ENCODE measurements at places on chromosomes 12 and 14. TPM values are rescaled to one million over a fixed set of nuclear protein-coding genes. Genes with fewer than 3 reads are reported as not detected.

- H3K27me3 ChIP-seq: peaks cover 4% of the 10 kb centered on the region
- no peak overlapping the region for H3K4me3 ChIP-seq
- peaks cover 32% of the 10 kb centered on the region for H3K4me1 ChIP-seq
- peak overlapping the region; percentile 17 for H3K27ac ChIP-seq
These were observed 2.1 kb upstream of the EIF4B start for GRCh38 chr12:53004178-53004577.

- peaks cover 91% of the 10 kb centered on the region for H3K4me1 ChIP-seq
- H3K27ac ChIP-seq: peak overlapping the region; percentile 95
- DNase-seq: no peak
- no peaks in the 10 kb centered on the region for H3K27me3 ChIP-seq
- peaks cover 2% of the 10 kb centered on the region for H3K36me3 ChIP-seq
These were observed 12.7 kb upstream of the HDAC7 start for GRCh38 chr12:47832263-47832933.

- peaks cover 7% of the 10 kb centered on the region for H3K36me3 ChIP-seq
- peak overlapping the region; percentile 97 for H3K27ac ChIP-seq
- no peak for DNase-seq
- peak overlapping the region; percentile 100 for H3K4me3 ChIP-seq
- peaks cover under 1% of the 10 kb centered on the region for H3K27me3 ChIP-seq
- peaks cover 42% of the 10 kb centered on the region for H3K4me1 ChIP-seq
These were observed 554 bp upstream of the ATF7 start for GRCh38 chr12:53626702-53627169.

DNA sequence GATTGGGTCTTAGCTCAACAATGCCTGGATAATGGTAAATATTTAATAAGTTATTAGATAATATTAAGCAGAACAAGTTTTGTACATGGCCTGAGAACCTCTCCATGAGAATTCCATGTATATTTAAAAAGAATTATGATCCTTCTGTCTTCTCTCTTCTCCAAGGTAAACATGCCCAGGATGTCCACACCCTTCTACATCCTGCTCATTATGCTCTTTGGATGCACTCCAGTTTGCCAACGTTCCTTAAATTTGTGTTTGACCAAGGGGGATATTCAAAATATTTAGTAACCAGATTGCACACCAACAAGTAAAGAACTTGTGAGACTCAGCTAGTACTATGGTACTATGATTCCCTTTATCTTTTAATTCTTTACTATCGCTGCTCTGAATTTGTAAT, 44.8 kb upstream of the ERGIC2 start:
- H3K4me1 ChIP-seq: no peaks in the 10 kb centered on the region
- peaks cover 11% of the 10 kb centered on the region for H3K27me3 ChIP-seq
- no peak for DNase-seq
- no peak overlapping the region for H3K4me3 ChIP-seq
- H3K36me3 ChIP-seq: no peaks in the 10 kb centered on the region
- no peak overlapping the region for H3K27ac ChIP-seq

DNA sequence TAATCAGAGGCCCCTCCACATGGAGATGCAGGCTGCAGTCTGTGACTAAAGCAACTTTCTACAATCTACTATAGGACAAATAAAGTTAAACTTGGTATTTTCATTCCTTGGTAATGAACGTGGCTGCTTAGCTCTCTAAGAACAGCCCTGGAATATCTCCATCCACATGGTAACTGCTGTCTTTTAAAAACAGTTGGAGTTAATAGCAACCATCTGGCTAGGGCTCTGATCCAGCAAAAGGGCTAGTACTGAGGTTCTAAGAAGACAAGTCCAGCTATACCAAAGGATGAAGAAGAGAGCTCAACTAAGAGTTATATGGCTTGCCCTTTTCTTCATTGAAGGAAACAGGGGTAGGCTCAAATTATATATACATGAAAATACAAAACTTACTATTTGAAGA, 920.1 kb downstream of the FLRT2 start:
- no peaks in the 10 kb centered on the region for H3K36me3 ChIP-seq
- H3K4me3 ChIP-seq: no peak overlapping the region
- no peaks in the 10 kb centered on the region for H3K4me1 ChIP-seq
- H3K27me3 ChIP-seq: no peaks in the 10 kb centered on the region
- DNase-seq: no peak

DNA sequence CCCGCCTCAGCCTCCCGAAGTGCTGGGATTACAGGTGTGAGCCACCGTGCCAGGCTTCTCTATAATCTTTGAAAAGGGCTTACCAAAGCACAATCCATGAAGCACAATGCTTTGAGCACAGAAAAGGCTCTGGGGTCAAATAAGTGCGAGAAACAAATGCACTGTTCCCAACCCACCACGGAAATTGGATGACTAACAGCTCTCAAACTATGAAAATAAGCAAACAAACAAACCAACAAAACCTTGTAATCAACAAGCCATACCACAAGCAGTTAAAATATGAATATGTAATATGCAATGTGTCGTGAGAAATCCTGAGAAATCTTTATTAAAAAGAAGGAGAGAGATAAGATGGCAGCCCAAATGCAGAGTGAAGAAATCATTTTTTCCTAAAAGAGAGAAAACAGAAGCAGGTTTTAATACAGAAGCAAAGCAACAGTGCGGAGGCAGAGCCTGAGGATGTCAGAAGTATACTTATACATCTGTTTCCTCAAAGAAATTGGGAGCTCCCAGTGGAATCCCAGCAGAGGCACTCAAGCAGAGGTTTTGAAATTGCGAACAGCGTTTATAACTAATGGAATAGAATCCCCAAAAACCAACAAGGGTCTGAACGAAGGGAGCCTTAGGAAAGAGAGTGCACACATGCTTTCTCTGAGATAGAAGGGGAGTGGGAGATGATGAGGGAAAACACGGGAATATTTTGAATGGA, 17.1 kb downstream of the SMCO2 start:
- H3K4me1 ChIP-seq: peaks cover 65% of the 10 kb centered on the region
- DNase-seq: no peak
- peaks cover 2% of the 10 kb centered on the region for H3K36me3 ChIP-seq
- H3K27ac ChIP-seq: no peak overlapping the region

DNA sequence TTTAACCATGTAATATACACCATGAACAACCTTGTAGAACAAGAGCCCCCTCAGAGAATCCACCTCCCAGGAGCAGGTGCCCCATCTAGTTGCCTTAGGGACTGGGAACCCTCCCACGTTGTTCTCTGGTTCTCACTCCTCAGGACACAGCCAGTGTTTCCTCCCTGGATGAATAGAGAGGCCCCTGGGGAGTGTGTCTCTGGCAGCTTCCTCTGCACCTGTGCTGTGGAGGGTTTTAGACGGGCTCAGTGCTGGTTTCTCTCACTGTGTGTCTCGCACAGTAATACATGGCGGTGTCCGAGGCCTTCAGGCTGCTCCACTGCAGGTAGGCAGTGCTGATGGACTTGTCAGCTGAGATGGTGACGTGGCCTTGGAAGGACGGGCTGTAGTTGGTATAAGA, 581.3 kb downstream of the TMEM121 start:
- H3K4me1 ChIP-seq: no peaks in the 10 kb centered on the region
- H3K27me3 ChIP-seq: peaks cover 17% of the 10 kb centered on the region
- no peaks in the 10 kb centered on the region for H3K36me3 ChIP-seq
- no peak overlapping the region for H3K4me3 ChIP-seq

DNA sequence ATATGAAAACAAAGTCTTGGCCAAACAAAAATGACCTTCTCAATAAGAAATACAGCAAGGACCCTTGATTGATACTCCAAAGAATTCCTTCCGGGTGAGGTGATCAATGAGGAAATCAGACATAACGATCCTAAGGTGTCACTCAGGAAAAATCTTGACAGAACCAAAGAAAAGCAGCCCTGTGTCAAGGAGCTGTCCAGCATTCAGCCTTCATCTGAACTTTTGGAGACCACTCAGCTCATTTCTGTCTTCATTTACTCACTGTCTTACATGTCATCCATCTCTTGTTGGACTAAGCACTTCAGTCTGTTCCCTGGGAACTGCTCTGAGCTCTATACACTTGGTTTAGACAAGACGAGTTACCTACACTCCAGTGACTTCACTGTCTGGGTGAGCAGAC, 179.9 kb downstream of the GRIN2B start:
- H3K27me3 ChIP-seq: no peaks in the 10 kb centered on the region
- H3K36me3 ChIP-seq: no peaks in the 10 kb centered on the region
- H3K4me3 ChIP-seq: no peak overlapping the region
- no peaks in the 10 kb centered on the region for H3K4me1 ChIP-seq

DNA sequence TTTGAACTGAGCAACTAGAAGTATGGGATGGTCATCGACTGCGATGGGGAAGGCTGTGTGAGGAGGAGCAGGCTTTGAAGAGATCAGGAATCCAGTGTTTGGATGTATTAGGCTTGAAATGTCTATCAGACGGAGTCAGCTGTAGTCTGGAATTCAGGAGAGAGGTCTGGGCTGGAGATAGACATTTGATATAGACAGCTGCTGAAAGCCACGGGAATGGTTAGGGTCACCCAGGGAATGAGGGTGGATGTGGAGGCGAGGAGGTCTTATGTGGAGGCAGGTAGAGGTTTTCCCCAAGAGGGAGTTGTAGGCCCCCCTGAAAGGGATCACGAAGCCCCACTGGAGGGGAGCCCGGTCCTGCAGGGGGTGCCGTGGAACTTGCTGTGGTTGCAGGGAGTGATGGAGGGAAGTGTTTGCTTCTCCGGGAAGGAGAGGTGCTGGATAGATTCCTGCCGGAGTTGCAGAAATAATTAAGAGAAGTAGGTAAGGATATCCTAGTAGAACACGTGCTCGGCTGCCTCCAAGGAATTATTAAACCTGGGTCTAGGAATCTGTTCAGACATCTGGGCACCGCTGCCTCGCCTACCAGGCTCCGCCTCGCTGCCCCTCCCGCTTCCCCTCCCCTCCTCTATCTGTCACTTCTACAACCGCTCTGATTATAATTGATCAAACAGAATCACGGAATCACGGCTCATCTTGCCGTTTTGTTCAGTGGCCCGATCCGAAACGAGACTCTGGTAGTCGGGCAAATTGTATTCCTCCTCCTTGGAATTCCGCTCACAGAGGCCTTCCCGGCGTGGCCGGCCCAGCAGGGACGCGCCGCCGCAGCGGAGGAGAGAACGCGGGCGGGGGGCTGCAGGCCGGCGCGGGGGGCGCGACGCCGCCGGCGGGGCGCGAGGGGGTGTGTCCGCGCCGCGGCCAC, 826 bp upstream of the CACNA1C start:
- no peaks in the 10 kb centered on the region for H3K36me3 ChIP-seq
- DNase-seq: no peak
- peak overlapping the region; percentile 10 for H3K27ac ChIP-seq

- H3K27me3 ChIP-seq: no peaks in the 10 kb centered on the region
- H3K4me3 ChIP-seq: no peak overlapping the region
- H3K36me3 ChIP-seq: peaks cover 27% of the 10 kb centered on the region
- H3K27ac ChIP-seq: peak overlapping the region; percentile 38
- peaks cover 42% of the 10 kb centered on the region for H3K4me1 ChIP-seq
These were observed 5.9 kb downstream of the SEC23A start for GRCh38 chr14:39097159-39097558.

DNA sequence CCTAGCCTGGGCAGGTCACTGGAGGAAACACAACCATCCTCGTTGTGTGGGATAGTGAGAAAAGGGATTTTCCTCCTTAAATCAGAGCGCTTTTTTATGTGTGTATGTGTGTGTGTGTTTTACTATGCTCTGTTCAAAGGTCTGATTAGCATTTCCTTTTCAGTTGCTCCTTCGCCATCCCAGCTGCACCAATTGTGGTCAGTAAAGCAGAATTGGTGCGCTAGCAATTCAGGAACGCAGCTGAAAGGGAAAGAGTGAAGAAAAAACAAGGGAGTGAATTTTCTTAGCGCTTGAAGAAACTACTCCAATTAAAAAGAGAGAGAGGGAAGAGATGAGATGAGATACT, 173.3 kb upstream of the PARP11 start:
- H3K4me3 ChIP-seq: no peak overlapping the region
- no peaks in the 10 kb centered on the region for H3K36me3 ChIP-seq
- peaks cover under 1% of the 10 kb centered on the region for H3K4me1 ChIP-seq
- H3K27me3 ChIP-seq: peaks cover 2% of the 10 kb centered on the region
- no peak overlapping the region for H3K27ac ChIP-seq
- DNase-seq: no peak

GRCh38 chr14:101467181-101467926, 93.9 kb upstream of the DIO3 start:
- H3K27ac ChIP-seq: no peak overlapping the region
- H3K36me3 ChIP-seq: no peaks in the 10 kb centered on the region
- no peak for DNase-seq

GRCh38 chr14:83757916-83758315, 1772.0 kb upstream of the FLRT2 start:
- no peak for DNase-seq
- no peaks in the 10 kb centered on the region for H3K36me3 ChIP-seq
- H3K4me3 ChIP-seq: no peak overlapping the region
- H3K27me3 ChIP-seq: no peaks in the 10 kb centered on the region

- peaks cover 7% of the 10 kb centered on the region for H3K27me3 ChIP-seq
- DNase-seq: no peak
- H3K36me3 ChIP-seq: no peaks in the 10 kb centered on the region
- no peaks in the 10 kb centered on the region for H3K4me1 ChIP-seq
- no peak overlapping the region for H3K27ac ChIP-seq
- no peak overlapping the region for H3K4me3 ChIP-seq
These were observed 146.4 kb downstream of the EMP1 start for GRCh38 chr12:13342971-13343370.

GRCh38 chr12:57142121-57142520, 5.3 kb downstream of the LRP1-AS start:
- no peak for DNase-seq
- no peak overlapping the region for H3K4me3 ChIP-seq
- H3K4me1 ChIP-seq: peaks cover 8% of the 10 kb centered on the region
- no peak overlapping the region for H3K27ac ChIP-seq

DNA sequence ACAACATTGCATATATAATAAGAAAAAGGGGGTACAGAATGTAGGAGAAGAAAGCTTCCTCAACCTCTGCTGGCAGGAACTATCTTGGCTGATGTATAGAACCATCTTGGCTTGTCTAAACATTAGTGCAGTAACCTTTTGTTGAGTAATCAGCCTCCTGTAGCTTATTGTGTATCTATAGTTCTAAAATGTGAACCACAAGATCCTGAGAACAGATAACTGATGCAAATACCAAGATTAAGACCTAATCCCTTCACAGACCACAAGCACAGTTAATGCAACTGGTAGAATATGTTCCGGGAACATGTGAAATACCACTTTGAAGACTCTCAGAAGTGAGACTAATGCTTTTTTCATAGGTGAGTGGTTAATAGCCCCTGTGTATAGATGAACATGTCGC, 50.7 kb upstream of the KCNC2 start:
- H3K27ac ChIP-seq: no peak overlapping the region
- peaks cover 16% of the 10 kb centered on the region for H3K4me1 ChIP-seq
- H3K36me3 ChIP-seq: no peaks in the 10 kb centered on the region

GRCh38 chr12:22287776-22288621, 46.5 kb downstream of the ST8SIA1 start:
- no peaks in the 10 kb centered on the region for H3K36me3 ChIP-seq
- H3K27me3 ChIP-seq: no peaks in the 10 kb centered on the region
- H3K4me3 ChIP-seq: no peak overlapping the region

Gene RTL1
- not detected for total RNA-seq

Gene NOVA1
- not detected for total RNA-seq

Gene NANOG
- total RNA-seq: not detected

Gene ARID4A
- total RNA-seq: 32.8 TPM

Gene FOXJ2
- 21.4 TPM for total RNA-seq

Gene SLC10A1
- total RNA-seq: not detected

Gene BMAL2
- 17.3 TPM for total RNA-seq

Gene PLEK2
- total RNA-seq: 1.1 TPM

Gene PTCSC3
- not detected for total RNA-seq

Gene SAMD4A
- 0.54 TPM for total RNA-seq

Gene C12orf54
- total RNA-seq: not detected

Gene DIO2
- not detected for total RNA-seq

Gene TPPP2
- total RNA-seq: not detected

Gene STYK1
- total RNA-seq: 0.35 TPM

Gene SALL2
- 1.9 TPM for total RNA-seq

All from activated CD4-positive, alpha-beta T cell treated with anti-CD3 and anti-CD28 coated beads, Interleukin-2, amount 10 ng/mL, durations not matched to agents 7 days and 5 days (primary cell).